NCI-H2107 (cell line): ENCODE measurements at places on chromosomes 3 and 15.

DNA sequence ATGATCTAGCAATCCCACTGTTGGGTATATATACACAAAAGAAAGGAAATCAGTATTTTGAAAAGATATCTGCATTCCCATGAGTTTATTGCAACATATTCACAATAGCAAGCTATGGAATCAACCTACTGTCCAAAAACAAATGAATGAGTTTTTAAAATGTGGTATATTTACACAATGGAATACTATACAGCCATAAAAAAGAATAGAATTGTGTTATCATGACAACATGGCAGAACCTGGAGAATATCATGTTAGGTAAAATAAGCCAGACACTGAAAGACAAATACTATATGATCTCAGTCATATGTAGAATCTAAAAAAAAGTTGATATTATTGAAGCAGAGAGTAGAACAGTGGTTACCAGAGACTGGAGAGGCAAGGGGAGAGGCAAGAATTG, 732.6 kb downstream of the MCTP2 start:
- no peak for DNase-seq

DNA sequence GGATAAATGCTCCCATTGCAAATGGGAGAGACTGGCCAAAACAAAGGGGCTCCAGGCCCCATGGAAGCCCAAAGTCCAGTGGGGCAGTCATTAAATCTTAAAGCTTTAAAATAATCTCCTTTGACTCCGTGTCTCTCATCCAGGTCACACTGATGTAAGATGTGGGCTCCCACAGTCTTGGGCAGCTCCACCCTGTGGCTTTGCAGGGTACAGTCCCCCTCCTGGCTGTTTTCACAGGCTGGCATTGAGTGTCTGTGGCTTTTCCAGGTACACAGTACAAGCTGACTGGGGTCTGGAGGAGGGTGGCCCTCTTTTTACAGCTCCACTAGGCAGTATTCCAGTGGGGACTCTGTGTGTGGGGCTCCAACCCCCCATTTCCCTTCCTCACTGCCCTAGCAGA, 45.9 kb downstream of the NIPA2 start:
- DNase-seq, result no peak

DNA sequence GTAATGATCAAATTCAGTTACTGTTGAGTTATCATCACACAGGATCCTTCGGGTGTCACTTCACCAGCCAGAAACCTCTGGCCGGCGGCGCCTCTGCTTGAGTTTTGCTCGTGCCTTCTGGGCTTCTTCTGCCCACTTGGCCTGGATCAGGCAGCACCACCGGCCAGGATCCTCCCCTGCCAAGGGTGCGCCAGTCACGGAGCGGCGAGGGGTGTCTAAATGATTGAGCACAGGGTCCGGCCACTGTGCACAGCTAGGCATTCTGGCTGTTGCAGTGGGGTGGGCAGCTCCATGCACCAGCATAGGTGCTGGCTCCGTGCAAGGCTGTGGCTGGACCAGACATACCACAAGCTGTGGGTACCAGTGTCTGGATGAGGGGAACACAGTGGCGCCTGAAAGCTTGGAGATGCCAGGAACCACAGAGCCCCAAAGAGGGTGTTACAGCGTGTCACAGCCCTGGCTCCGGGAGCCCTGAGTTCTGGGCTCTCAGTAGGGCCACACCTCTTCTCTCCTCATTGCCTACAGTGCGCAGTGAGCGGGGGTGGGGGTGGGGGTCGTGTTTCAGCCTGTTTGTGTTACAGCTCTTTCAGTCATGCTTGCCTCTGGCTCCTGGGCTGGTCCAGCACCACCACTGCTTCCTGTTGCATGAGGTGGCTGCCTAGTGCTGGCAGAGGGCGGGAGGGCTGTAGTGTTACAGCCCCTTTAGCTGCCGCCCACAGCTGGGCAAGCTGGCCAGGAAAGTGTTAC, 169.4 kb downstream of the FNDC3B start:
- no peak for DNase-seq

- no peak for DNase-seq
Observed at GRCh38 chr3:34531156-34531555, 732.7 kb downstream of the PDCD6IP start.

DNA sequence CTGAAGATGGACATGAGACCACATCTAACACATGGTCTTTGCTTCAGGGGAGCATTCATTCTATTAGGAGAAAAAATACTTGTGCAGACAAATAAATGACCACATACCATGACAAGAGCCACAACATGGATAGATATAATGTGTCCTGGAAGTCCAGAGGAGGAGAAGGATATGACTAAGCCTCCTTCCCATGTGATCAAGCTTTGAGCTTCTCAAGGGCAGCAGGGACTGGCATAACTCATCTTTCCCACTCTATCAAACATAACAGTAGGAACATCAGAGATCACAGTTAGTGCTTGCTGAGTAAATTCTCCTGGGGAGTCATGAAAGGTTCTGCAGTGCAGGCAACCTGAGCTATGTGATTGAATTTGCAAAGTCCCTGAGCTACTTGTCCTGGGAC, 86.0 kb upstream of the LPP start:
- no peak for DNase-seq

GRCh38 chr15:35746121-35746520, 200.2 kb upstream of the DPH6 start:
- no peak for DNase-seq

GRCh38 chr3:66038384-66038725, 363 bp downstream of the MAGI1 start:
- DNase-seq, result no peak

DNA sequence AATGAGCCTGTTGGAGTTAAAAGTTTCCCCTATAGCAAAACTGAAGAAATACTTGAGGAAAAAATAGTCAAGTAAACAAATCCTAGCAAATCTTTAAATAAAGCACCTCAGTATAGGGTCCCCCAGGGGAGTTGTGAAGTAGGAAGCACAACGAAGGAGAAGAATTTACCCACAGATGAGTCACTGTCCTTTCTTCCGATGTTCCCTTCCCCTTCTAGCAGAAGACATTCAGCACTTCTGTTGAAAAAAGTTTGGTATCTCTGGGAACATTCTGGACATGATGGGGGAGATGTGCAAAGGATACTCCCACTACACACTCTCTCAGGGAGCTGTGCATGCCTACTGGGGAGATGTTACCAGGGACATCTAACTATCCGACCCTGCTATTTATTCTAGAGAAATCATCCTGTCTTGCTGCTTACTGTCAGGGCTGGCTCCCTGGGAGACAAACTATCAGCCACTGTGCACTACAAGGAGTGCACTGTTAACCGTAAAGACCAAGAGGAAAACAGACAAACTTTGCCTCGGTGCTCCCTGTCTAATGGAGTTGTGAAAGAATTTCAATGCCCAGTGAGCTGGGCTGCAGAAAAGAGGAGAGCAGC, 93.8 kb downstream of the RFTN1 start:
- no peak for DNase-seq

GRCh38 chr3:54856271-54856670, 71.6 kb downstream of the LRTM1 start:
- no peak for DNase-seq

DNA sequence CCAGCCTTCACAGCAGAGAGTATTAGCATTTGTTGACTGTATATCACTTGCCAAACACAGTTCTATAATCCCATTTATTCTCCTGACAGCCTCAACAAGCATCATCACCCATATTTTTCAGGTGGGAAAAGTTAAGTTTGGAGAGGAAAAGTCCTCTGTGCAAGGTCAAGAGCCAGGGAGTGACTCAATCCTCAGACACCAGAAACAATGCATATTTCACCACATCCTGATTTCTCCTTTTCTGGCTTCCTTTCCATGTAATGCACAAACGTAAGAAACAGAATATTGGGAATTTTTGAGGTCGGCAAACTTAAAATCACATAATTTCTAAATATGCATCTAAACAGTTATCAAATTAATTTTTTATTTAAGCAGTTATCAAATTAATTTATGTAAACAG, 116.0 kb upstream of the GADL1 start:
- DNase-seq, result no peak

DNA sequence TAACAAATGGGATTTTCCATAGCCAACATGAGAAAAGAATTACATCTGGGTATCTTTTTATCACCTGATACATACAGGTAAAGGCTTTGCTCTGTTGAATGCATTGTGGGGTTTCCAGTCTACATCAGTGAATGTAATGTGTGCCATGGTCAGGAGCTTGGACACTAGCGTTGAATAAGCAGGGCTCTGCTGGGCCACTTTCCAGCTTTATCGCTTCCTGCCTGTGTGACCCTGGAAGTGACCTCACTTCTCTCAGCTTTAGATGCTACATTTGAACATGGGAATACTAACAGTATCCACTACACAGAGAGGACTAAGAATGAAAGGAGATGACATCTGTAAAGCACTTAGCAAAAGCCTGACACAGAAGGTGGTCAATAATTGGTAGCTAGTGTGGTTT, 40.1 kb downstream of the TTC23 start:
- no peak for DNase-seq

GRCh38 chr15:30859091-30859874, 44.4 kb upstream of the FAN1 start:
- DNase-seq, result no peak

DNA sequence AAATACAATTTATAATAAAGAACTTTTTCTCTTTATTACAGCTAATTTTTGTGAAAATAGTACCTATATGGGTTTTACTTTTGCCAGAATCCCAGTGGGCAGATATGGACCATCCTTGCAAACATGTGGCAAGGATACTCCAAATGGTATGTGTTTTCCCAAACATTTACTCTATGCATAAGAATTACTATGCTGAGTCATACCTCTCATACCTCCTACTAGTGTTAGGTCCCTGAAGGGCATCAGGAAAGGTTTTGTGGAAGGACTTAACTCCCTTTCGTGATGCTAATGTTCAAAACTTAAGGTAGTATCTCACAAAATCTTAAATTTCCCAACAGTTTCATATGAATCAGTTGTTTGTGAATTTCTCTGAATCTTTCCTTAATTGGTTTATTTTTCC, 21.3 kb downstream of the ADGRG7 start:
- DNase-seq, result no peak

DNA sequence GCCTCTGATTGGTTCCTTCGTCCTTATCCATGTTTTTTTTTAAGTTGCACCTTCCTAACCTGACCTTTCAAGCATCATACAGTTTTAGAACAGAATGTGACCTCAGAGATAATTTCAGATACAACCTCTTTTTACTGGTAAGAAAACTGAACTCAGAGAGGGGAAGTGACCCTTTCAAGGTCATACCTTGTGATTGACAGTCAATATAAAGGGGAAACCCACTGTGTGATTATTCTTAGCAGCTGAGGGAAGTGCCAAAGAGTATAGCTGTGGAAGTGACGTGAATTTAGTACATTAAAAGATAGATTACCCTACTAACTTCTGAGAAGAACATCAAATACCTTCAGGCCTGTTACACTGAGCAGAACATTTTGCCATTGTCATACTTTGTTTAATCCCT, 319.4 kb downstream of the NEK10 start:
- DNase-seq, result no peak
